ENCODE measurements at places on chromosomes 7 and 10.

- DNase-seq: no peak
These were observed 327.1 kb downstream of the BICC1 start for GRCh38 chr10:58839771-58840170.

- no peak for DNase-seq
These were observed 700.2 kb downstream of the TYW1 start for GRCh38 chr7:67696878-67697277.

DNA sequence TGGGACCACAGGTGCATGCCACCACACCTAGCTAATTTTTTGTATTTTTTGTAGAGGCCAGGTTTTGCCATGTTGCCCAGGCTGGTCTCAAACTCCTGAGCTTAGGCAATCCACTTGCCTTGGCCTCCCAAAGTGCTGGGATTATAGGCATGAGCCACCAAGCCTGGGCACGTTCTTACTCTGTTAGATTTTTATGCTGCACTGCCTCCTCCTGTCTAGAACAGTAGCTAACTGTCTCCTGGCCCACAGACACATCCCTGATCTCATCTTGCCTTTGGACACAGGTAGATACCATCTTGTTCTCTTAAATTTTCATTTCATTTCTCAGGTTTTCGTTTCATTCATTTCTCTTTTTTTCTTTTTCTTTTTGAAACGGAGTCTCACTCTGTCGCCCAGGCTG is 41.1 kb downstream of the BLVRA start:
- DNase-seq: no peak

DNA sequence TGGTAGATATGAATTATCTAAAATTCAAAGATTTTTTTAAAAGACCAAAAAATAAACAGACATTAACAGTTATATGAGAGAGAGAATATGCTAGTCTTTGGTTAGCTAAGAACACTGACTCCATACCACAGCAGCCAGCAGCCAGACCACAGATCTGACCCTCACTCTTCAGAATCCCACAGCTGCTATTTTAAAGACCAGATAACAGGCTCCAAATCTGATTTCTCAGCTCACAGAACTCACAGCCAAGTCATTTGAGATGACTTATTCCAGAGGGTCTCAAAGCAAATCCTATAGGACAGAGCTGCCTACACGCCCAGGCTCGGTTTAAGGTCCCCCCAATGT is 20.4 kb downstream of the NUDCD3 start:
- no peak for DNase-seq

- DNase-seq: no peak
These were observed 20.8 kb upstream of the CDH23 start for GRCh38 chr10:71375952-71376351.

DNA sequence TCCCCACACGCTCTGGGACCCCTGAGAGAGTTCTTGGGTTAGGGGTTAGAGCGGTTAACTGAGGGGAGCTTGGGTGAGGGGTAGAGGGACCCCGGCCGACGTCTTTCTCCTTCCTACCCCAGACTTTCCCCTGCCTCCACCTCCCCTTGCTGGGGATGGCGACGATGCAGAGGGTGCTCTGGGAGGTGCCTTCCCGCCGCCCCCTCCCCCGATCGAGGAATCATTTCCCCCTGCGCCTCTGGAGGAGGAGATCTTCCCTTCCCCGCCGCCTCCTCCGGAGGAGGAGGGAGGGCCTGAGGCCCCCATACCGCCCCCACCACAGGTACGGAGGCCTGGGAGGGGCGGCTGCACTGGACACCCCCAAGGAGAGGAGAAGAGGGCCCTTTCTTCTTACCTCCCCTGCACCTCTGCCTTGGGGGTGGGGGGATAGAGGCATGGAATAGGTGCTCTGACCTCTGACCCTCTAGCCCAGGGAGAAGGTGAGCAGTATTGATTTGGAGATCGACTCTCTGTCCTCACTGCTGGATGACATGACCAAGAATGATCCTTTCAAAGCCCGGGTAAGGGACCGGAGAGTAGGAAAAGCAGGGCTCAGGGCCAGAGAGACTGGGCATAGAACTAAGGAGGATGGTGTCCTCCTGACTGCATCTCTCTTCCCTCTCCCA is 1.1 kb downstream of the ZYX start:
- no peak for DNase-seq

Data from T-helper 9 cell (primary cell).